ENCODE measurements at places on chromosomes 7 and 10. TPM values are rescaled to one million over a fixed set of nuclear protein-coding genes. Genes with fewer than 3 reads are reported as not detected.

Gene COL1A2
- total RNA-seq = 0.56 TPM

Gene CNTNAP2
- total RNA-seq = not detected

Gene CDK1
- total RNA-seq = 109 TPM

Gene DYNC1I1
- total RNA-seq = not detected

Gene LIPM
- total RNA-seq = not detected

Gene SLC26A5
- not detected for total RNA-seq

Gene IQUB
- 0.10 TPM for total RNA-seq

Gene ITPRID1
- not detected for total RNA-seq

Gene SFTPA1
- total RNA-seq = not detected

Gene PLPP4
- not detected for total RNA-seq

Gene TMEM72
- total RNA-seq = not detected

Gene PTTG1IP2
- total RNA-seq = not detected

Gene TRIM50
- total RNA-seq = not detected

Gene SORBS1
- total RNA-seq = 1.2 TPM

Data from activated T-cell treated with anti-CD3 and anti-CD28 coated beads, Interleukin-2, amount 50 U/mL, for 72 hours (primary cell).